ENCODE measurements at places on chromosomes 2 and 18.

DNA sequence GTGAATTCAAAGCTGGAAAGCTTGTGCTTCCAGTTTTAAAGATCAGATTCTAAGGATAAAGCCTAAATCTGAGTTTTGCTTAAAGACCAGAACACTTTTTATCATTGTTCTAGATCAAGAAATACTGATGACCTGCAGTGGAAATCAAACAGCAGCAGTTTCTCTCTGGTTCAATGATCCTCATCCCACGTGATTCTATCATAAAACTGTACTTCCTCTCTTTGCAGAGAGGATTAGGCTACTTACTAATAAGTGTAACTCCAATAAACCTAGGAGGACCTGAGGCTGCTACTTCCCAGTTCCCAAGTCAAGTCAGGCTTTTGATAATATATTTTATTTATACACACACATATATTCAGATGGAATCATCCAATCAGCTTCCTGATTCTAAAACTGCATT lies 81.9 kb downstream of the TCF4 start:
- no peak for DNase-seq

DNA sequence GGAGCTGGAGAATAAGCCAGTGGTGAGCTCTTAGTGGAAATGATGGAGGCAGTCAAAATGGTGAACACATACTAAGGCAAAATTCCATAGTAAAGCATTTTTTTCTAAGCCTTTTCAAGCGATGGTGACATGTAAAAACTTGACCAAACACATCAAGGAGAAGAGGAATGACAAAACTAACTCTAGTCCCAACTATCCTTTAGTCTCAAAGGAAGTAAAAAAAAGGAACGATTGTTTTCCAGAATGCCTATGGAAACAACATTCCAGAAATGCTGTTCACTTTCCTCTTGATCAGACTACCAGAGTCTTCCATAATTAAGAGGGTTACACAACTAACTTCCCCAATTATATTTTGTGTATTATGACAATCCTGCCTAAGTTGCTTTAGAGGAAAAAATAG lies 715.6 kb downstream of the EPHA4 start:
- no peak for DNase-seq

- no peak for DNase-seq
Measured at GRCh38 chr18:56927786-56928185, 219.1 kb upstream of the BOD1L2 start.

- no peak for DNase-seq
Measured at GRCh38 chr18:78891185-78891762, 88.3 kb upstream of the SALL3 start.

- no peak for DNase-seq
Measured at GRCh38 chr2:195647302-195647701, 9.7 kb upstream of the SLC39A10 start.

DNA sequence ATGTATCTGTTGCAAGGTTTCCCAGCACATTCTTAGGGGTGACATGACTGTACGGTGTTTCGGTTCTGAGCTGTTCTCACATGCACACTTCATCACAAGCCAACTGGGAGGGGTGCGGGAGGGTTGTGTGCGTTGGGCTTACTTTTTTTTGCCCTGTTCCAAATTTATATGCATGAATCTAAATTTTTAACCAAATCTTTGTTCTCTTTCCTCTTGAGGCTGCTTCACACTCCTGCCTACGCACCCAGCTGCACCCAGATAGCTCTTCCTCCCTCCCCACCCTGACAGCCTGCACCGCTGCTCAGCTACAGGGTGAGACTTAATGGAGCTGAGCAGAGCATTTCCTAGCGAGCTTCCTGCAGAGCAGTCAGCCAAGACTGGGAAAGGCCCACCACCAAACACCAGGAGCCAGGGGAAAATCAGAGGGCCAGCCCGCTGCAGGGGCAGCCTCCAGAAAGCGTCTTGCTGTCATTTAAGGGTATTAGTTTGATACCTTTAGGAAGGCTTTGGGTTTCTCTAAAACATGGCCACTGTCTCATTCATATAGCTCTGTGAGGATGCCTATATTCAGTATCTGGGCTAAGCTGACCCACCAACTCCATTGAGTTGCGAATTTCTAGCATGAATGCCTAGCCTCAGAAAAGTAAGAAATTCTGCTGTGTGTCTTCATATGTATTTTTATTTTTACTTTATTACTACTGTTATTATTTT lies 84.5 kb downstream of the POU3F3 start:
- DNase-seq: no peak

DNA sequence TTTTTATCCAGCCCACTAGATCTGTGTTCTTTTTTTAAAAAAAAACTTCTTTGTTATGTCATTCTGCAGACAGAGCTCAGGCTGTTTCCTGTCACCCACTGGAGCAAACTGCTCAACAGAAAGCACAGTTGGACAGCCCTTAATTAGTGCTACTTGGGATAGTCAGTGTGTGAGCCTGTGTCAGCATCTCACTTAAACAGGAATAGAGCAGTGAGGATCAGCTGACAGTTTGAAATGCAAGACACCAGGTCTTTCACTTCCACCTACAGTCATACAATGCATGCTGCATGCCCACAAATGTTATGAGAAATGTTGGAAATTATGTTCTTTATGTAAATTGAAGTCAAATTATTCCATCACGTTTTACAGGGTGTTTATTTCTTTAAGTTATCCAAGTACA lies 174.9 kb downstream of the NR4A2 start:
- DNase-seq: no peak

DNA sequence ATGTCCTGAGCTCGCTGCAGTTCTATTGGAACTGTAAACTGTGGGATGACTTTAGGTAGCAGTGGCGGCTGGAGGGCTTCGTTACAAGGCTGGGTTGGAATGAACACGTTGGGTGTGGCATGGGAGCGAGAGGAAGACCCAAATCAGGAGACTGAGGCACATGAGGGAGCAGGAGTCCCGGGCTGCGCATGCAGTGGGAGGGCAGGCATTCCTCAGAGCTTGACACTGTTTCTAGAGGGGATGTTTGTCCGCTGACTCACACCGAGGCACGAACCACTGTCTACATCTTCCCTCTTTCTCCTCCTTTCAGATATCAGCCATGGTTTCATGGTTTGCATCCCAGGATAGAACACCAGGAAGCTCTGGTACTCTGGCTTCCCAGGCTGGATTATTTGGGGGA lies 40.6 kb upstream of the LAMA1 start:
- no peak for DNase-seq

- DNase-seq: no peak
Measured at GRCh38 chr2:37708146-37708545, 36.7 kb upstream of the CDC42EP3 start.

GRCh38 chr2:152155209-152155608 lies 20.4 kb downstream of the STAM2 start:
- no peak for DNase-seq

DNA sequence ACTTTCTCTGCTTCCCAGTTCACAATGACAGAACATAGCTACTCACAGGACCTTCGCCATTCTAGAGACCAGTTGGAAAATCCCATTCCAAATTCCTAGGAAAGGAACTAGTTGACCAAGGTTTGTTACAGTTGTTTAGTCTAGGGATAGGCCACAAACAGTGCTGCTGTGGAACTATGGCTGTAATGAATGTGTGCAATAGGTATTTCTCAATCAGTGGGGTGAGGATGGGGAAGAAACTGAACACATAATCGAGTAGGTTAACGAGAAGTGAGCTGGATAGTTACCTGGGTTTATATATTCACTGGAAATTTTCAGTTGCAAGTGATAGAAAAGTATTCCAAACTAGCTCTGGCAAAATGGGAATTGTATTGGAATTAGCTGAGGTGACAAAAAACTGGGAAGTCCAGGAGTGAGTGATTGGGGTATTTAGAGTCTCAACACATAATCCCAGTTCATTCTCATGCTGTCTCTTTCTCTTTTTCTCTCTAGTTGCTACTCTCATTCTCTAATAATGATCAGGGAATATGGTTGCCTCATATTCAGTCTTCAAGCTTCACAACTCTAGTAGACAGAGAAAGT lies 18.2 kb upstream of the HMSD start:
- no peak for DNase-seq

DNA sequence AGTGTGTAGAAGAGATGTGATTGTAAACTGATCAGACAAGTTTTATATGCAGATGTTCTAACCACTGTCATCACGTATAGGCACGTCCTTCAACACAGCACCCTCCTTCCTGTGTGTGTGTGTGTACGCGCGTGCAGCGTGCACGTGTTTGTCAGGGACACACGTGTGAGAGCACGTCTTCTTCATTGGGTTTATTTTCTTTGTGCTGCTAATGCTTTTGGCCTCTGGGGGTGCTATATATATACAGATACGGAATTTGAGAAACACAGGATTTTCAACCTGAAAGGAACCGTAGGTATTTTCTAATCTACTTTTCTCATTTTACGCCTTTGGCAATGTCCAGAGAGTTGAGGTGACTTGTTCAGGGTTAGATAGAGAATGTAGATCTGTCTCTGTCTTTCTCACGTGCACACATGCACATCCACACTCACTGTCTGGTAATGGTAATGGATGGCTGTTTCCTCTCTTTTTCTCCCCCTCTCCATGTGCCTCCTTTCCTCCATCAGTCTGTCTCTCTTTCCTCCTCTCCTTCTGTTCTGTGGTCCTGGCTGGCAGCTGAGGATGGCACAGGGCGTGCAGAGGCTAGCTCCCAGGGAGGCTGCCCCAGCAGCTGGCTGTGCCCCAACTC lies 13.4 kb upstream of the CELF4 start:
- DNase-seq: peak; percentile 12
